ENCODE measurements at places on chromosomes 5 and 9.
A peak's percentile ranks its signal among the peaks of the same experiment; 100 is the strongest.

DNA sequence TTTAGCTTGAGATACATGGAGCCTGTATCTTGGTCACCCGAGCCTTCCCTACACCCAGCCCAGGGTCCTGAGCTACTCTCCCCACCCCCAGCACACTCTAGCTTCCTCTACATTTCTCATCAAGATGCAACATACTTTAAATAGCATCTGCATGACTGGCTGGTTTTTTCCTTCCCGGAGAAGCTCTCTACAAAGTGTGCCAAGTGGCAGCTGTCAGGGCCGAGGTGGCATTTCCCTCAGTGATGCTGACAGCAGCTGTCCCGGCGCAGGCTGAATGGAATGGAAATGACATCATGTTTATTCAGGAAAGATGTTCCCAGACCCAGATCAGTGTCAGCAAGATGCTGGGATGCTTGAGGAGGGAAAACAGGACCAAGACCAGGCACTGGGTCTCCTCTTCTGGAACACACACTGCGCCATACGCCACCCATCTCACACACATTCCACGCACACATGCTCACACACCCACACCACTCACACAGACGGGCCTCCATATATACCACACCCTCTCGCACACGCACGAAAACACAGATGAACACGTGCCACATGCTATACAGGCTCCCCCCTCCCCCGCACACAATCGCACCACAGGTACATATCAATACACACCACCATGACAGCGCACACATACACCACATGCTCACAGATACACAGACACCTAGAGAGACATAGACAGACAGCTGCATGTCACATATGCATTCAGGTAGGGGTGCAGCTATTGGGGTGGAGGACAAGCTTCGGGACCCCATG lies 67.8 kb downstream of the LHX2 start:
- DNase-seq, result peak; percentile 74

- no peak for DNase-seq
These were observed 1985.5 kb upstream of the CDH6 start for GRCh38 chr5:29208024-29208423.

DNA sequence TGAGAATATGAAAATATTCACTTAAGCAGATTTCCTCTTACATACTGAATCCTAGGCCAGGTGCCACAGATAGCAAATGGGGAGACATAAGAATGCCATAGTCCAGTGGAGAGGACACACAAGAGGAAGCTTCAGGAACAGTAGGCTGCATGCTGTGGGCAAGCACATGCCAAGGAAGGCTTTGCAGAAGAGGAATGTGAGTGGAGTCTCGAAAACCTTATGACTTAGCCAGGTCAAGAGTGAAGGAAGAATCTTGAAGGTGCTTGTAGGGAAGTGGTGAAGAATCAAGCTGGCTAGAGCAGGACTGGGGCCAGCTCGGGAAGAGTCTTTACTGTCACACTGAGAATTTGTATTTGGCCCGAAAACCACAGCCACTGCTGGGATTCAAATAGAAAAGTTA lies 20.4 kb downstream of the RPS23 start:
- no peak for DNase-seq

DNA sequence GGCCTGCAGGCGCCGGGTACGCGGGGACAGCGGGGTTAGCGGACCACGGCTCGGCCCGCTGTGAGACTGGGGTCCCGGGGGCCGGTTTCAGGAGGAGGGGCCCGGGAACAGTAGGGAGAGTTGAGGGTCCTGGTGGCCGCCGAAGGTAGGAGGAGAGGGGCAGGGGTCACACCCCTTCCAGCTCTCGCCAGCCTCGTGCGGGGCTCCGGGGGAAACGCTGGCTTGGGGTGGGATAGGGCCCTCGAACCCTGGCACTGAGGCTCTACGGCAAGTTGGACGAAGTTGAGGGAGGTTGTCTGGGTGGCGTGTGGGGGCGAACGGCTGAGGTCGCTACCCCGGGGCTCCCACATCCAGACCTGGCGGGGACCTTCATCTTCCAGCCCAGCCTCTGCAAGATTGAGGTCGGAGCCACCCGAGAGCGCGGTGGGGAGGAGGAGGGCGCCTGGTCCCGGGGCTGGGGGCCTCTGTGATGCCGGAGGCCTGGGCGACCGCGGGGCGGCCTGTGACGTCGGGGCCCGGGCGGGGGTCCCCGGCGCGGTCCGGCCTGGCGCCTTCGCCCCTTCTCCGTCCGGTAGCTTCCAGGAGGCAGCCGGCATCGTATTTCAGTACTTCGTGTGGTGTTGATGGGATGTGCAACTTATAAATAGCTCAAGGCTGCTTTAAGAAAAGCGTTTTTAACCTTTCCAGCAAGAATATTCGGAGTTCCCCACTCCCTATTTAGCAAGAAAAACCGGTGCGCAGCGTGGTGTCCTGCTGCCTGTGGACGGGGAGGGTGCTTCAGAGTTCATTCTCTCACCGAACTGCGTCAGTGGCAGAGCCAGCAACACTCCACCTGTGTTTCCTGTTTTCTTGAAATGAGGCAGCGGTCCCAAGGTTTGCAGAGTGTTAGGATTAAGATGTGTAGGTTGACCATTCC lies 902 bp downstream of the HABP4 start:
- peak; percentile 66 for DNase-seq

- DNase-seq, result no peak
These were observed 583.4 kb downstream of the ACTL7B start for GRCh38 chr9:108272349-108272899.

- DNase-seq, result no peak
These were observed 31.4 kb upstream of the SPTLC1 start for GRCh38 chr9:92146610-92147009.

GRCh38 chr5:163661360-163661759 lies 155.9 kb downstream of the MAT2B start:
- no peak for DNase-seq

DNA sequence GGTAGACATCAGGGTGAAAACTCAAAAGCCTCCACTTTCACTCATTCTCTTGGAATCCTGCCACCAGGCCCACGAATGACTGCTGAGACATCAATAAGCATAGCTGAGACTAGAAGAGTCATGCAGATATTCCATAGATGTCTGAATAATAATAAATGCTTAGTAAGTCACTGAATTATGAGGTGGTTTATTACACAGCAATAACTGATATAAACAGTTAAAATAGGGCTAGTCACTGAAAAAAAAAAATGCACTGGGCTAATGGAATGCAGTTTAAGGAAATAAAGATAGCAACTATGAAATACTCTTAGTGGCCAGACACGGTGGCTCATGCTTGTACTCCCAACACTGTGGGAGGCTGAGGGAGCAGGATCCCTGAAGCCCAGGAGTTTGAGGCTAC lies 262.8 kb upstream of the CDH6 start:
- DNase-seq, result no peak

DNA sequence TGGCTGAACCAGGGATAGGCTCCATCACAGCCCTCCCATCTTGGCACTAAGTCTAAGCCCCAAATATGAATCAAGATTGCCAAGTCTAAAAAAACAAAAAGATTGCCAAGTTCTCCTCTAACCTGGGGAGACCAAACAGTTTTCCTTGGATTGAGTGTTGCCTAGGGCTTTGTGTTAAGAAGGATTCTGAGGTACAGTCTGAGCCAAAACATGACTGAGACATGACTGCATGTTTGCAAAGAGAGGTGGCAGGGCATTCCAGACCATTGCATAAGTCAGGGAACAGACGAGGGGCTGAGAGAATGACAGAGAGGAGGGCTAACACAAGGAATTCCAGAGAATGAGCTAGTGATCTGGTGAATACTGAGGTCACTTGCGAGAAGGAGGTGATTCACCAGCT lies 11.4 kb downstream of the LAMC3 start:
- no peak for DNase-seq

DNA sequence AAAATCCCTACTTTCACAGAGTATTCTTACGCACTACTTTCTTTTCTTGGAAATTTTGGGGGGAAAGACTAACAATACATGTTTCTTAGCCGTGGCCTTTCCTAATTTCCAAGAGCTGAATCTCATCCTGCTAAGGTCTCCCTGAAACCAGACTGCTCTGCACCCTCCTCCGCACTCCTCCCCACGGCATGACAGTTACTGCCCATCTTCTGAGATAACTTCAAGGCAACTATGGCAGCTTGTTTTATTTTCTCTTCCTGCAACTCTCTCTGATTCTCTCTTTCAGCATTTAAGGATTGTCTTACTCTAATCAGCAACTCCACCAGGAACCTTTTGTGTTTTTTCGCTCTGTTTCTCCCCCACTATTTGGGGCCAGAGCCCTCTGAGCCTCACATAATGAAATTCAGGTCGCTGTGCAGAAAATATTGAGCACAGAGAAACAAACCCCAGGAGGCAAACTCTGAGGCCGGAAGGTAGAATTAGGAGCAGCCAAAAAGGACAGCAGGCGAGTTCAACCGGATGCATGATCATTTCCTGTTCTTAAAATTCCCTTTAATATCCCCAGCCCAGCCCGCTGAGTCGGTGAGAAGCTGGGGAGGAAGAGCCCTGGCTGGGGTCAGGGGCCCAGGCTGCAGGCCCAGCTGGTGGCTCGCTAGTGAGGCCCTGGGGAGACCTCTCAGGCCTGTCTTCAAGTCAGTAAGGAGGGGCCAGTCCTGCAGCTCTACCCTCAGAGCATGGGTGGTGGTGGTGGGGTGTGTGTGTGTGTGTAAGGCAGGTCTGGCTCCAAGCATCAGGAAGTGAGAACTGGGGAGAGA lies 213.6 kb upstream of the S1PR3 start:
- DNase-seq, result peak; percentile 79

DNA sequence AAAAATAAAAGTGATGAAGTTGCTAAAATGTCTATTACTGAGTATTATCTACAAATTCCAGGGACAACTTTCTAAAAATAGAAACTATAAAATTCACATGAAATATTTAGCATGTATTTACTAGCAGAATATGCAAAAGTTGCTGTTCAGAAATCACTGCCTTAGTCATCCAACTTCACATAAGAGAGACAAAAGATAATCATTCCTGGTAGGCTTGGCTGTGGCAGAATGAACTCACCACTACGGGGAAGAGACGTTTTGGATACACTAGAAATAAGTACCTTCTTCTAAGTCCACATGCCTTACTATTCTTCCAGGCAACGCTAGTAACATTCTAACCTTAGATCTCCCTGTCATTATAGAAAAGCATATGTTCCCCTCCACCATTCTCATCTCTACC lies 272.2 kb downstream of the BNC2 start:
- no peak for DNase-seq

DNA sequence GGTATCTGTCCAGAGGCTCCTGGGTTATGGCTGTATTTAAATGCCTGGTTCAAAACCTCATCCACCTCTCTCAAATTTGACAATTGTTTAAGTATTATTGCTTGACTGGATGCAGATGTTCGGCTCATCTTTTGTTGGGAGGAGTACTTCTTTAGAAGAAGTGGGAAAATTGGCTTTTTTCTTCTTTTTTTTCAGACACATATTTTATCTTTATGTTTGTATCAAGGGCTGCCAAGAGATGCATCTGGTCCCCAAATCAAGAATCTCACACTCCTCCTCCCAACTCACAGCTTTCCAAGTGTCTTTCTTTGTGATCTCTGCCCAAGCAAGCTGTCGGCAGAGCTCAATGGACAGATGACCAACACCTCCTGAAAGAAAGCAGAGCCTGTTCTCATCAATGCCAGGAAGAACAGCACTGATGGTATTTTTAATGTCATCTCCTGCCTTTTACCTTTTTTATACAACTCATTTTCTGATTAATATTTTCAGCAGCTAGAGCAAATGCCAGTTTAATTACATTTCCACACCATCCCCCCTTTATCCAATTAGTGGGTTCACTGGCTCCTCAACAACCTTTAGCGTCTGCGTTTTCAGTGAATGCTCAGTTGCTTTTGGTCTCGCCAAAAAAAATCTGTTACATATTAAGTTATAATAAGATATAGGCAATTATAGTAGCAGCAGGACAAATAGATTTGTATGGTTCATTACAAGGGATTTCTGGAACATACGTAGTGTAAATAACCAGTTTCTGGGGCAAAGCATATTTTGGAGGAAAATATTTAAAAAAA lies 110.3 kb upstream of the SLIT3 start:
- DNase-seq, result no peak

DNA sequence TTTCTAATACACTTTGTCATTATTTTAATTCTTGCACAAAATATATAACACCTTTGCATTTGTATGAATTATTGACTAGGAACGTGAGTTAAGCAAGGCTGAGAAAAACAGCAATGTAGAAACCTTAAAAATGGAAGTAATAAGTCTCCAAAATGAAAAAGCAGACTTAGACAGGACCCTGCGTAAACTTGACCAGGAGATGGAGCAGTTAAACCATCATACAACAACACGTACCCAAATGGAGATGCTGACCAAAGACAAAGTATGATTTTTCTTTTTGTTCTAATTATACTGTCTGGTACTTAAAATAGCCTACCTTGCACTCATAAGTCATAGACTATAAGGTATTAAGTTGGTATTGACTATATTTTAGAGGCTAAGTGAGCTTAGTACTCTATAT lies 34.4 kb downstream of the RAD50 start:
- no peak for DNase-seq

DNA sequence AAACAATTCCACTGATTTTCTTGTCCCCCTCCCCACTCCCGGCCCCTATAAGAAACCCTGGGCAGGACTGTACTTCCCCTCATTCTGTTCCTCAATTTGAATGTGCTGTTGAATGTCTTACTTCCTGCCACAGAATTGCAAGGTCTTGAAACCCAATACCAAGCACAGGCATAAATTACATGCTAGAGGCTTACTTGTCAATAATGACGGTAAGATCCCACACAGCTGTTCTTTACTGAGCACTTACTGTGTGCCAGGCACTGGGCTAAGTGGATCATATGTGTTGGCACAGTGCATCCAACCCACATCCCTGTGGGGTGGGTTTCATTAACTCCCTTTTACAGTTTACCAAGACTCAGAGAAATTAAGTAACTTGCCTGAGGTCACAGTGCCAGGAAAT lies 63.4 kb downstream of the MVB12B start:
- no peak for DNase-seq

DNA sequence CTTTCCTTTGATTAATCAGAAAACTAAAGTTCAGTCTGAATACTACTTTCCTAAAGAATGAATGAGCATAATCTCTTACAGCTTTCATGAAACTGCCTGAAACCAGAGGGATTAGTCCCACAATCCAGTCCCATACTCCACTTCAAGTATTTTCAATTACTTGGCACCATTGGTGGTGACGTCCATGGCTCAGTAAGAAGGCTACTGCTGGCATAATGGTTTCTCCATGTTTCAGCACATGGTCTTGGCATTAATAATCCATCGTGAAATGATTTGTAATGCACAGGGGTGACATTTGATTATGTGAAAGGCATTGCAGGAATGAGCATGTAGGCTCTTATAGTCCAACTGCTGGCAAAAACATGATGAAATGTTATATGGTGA lies 23.4 kb downstream of the LIX1 start:
- no peak for DNase-seq

DNA sequence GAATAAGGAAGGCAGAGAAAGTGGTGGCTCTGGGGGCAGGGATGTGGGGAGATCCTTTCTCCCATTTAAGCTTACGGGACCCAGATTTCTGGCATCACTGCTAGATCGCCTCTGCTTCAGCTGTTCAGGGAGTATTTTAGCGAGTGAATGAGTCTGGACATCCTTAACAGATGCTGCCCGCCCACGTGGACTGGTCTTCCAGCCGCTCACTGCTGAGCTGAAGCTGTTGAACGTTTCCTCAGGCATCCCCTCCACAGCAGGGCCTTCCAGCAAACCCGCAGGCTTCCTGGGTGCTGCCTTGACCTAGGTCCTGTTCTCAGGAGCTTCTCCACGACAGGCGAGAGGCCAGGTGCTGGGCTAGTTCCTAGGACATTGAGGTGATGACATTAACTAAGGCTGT lies 144.4 kb upstream of the EFNA5 start:
- DNase-seq, result no peak
